Pancreas (tissue), 10 donors: ENCODE measurements at places on chromosomes 13 and 19. TPM values are rescaled to one million over a fixed set of nuclear protein-coding genes. Genes with fewer than 3 reads are reported as not detected.

DNA sequence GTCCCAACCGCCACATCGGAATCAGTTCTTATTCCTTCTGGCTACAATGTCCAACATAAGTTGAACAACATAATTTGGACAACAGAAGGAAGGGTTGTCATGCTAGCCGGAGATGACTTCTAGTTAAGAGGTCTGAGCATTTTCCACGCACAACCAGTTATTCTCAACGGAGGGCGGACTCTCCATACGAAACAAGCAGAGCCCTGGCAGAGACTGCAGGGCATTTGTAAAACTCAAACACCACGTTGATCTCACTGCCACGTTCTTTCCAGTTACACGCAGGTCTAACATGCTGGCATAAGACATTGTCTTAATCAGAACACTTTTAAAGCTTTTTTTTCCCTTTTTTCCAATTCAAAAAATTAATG lies 38.3 kb upstream of the DCUN1D2 start:
- H3K27me3 ChIP-seq, result no peaks in the 10 kb centered on the region
- no peaks in the 10 kb centered on the region for H3K36me3 ChIP-seq
- DNase-seq, result no peak
- H3K4me3 ChIP-seq, result no peak overlapping the region

DNA sequence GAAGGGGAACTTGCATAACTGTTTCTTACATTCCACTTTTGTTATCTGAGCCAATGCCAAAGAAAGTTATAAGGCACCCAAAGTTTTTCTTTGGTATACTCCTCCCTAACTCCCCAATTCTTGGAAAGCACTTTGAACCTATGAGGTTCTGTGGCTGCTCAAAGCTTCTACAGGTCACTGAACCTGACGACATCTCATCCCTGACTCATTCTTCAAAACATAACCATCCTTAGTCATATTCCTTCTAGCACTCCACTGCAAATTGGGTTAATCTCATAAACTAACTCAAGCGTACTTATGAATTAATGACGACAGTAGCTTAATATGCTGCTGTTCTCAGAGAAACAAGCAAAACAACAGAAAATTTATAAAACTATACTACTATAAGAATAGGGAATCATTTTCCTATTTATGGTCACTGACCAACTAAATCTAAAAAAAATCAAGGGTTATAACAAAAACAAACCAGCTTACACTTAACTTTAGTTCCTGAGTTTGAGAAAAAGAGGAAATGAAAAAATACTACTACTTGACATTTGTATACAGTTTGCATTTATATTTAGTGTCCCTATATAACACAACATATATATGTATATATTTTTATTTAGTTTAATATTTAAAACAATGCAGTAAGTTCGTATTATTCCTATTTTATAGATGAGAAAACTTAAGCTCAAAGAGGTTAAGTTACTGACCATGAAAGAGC lies 69.1 kb downstream of the CAB39L start:
- H3K4me1 ChIP-seq, result no peaks in the 10 kb centered on the region
- no peaks in the 10 kb centered on the region for H3K36me3 ChIP-seq
- no peak overlapping the region for H3K27ac ChIP-seq
- no peaks in the 10 kb centered on the region for H3K27me3 ChIP-seq
- H3K4me3 ChIP-seq, result no peak overlapping the region

GRCh38 chr13:93936901-93937300 lies 542.6 kb downstream of the DCT start:
- no peak for DNase-seq
- H3K4me1 ChIP-seq, result no peaks in the 10 kb centered on the region

DNA sequence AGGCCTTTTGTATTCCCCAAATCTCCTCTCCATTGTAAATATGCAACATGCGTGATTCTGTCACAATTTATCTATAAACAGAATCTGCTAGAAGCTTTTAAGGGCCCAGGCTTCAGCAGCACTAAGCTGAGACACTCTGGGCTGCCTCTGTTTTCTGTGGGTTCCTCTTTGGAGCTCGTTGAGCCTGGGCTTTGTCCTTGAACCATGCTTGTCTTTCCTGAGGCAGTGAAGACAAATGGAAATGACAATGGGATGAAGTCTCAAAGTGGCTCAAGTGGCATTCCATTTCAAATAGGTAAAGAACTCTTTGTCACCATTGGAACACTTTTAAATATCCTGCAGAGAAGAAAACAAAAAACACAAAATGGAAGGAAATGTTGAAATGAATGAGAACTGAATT lies 40.3 kb downstream of the RASL11A start:
- no peak overlapping the region for H3K4me3 ChIP-seq
- no peak overlapping the region for H3K27ac ChIP-seq
- no peak for DNase-seq
- no peaks in the 10 kb centered on the region for H3K4me1 ChIP-seq

DNA sequence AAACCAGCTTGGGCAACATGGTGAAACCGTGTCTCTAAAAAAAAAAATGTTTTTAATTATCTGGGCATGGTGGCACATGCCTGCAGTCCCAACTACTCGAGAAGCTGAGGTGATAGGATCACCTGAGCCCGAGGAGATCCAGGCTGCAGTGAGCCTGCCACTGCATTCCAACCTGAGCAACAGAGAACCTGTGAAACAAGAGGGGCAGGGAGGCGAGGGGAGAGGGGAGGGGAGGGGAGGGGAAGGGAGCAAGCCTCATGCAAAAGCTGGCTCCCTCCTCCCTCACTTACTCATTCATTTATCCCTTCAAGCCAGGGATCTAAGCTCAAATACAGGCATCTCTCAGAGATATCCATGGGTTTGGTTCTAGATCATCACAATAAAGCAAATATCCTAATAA lies 8.9 kb downstream of the ATP7B start:
- peaks cover 6% of the 10 kb centered on the region for H3K4me1 ChIP-seq
- H3K27ac ChIP-seq, result no peak overlapping the region
- no peaks in the 10 kb centered on the region for H3K27me3 ChIP-seq
- no peak for DNase-seq

DNA sequence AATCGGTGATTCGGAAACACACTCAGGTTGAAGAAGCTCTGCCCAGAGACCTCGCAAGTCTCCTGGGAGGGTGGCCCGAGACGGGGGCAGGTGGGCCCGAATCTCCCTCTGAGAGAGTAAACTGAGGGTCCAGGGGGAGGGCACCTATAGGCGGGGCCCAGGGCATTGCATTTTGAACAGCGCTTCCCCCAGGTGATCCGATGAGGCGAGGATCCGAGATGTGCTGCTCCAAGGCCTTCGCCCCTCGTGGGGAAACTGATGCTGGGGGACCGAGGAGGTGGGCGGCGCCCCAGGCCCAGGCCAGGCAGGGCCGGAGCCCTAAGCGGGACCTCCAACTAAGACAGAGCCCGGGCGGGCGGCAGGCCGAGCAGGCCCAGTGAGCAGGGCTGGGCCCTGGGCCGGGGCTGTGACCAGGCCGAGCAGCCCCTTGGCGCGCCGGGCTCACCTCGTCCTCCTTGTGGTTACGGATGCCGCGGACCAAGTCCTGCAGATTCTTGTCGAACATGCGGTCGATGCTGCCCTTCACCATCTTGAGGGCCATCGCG lies 500 bp downstream of the AP3D1 start:
- H3K27me3 ChIP-seq, result no peaks in the 10 kb centered on the region
- peak; percentile 67 for DNase-seq
- peak overlapping the region; percentile 99 for H3K4me3 ChIP-seq
- H3K4me1 ChIP-seq, result peaks cover 21% of the 10 kb centered on the region

- peak overlapping the region; percentile 64 for H3K27ac ChIP-seq
- H3K4me3 ChIP-seq, result peak overlapping the region; percentile 36
- no peaks in the 10 kb centered on the region for H3K4me1 ChIP-seq
- no peaks in the 10 kb centered on the region for H3K36me3 ChIP-seq
- DNase-seq, result peak; percentile 67
- no peaks in the 10 kb centered on the region for H3K27me3 ChIP-seq
These were observed 491 bp downstream of the ZNF525 start for GRCh38 chr19:53365899-53366493.

- no peaks in the 10 kb centered on the region for H3K27me3 ChIP-seq
- H3K4me1 ChIP-seq, result peaks cover 11% of the 10 kb centered on the region
- no peak for DNase-seq
- H3K36me3 ChIP-seq, result no peaks in the 10 kb centered on the region
- H3K4me3 ChIP-seq, result peak overlapping the region; percentile 47
These were observed 725 bp downstream of the PSMD8 start for GRCh38 chr19:38375098-38375493.

GRCh38 chr13:99418103-99418842 lies 83.0 kb upstream of the TM9SF2 start:
- no peak for DNase-seq
- H3K27me3 ChIP-seq, result no peaks in the 10 kb centered on the region
- H3K4me1 ChIP-seq, result no peaks in the 10 kb centered on the region
- no peak overlapping the region for H3K4me3 ChIP-seq
- no peaks in the 10 kb centered on the region for H3K36me3 ChIP-seq
- no peak overlapping the region for H3K27ac ChIP-seq

GRCh38 chr13:97879646-97880310 lies 73.7 kb upstream of the IPO5 start:
- H3K4me1 ChIP-seq, result no peaks in the 10 kb centered on the region
- H3K27ac ChIP-seq, result no peak overlapping the region
- H3K27me3 ChIP-seq, result no peaks in the 10 kb centered on the region
- no peak overlapping the region for H3K4me3 ChIP-seq

- H3K27ac ChIP-seq, result no peak overlapping the region
- H3K4me3 ChIP-seq, result no peak overlapping the region
- H3K4me1 ChIP-seq, result no peaks in the 10 kb centered on the region
- no peak for DNase-seq
- no peaks in the 10 kb centered on the region for H3K27me3 ChIP-seq
These were observed 159.1 kb downstream of the GPC5 start for GRCh38 chr13:91557328-91558090.

- no peak for DNase-seq
- H3K4me1 ChIP-seq, result no peaks in the 10 kb centered on the region
- H3K27ac ChIP-seq, result no peak overlapping the region
- no peaks in the 10 kb centered on the region for H3K36me3 ChIP-seq
These were observed 120.5 kb downstream of the SLC7A1 start for GRCh38 chr13:29474991-29475390.

DNA sequence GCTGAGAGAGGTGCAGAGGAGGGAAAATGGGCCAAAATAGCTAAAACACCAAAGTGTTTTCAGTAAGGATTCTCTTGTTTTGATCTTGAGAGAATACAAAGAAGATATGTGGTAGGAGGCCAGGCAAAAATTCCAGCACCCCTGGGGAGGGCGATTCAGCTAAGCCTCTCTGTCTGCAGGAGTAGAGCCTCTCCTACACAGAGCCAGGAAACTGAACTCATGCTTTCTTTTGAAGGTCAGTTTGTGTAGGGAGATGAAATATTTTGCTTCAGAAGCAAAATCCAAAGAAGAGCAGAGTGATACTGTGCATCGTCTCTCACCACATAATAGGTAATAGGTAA lies 565.0 kb downstream of the FGF9 start:
- no peak overlapping the region for H3K4me3 ChIP-seq
- no peak overlapping the region for H3K27ac ChIP-seq
- no peak for DNase-seq
- no peaks in the 10 kb centered on the region for H3K36me3 ChIP-seq
- H3K27me3 ChIP-seq, result no peaks in the 10 kb centered on the region
- H3K4me1 ChIP-seq, result no peaks in the 10 kb centered on the region

GRCh38 chr19:27777242-27777641 lies 1435.7 kb downstream of the UQCRFS1 start:
- no peaks in the 10 kb centered on the region for H3K36me3 ChIP-seq
- H3K4me3 ChIP-seq, result no peak overlapping the region
- H3K27ac ChIP-seq, result no peak overlapping the region
- H3K27me3 ChIP-seq, result no peaks in the 10 kb centered on the region
- H3K4me1 ChIP-seq, result no peaks in the 10 kb centered on the region
- no peak for DNase-seq

GRCh38 chr13:103066079-103066780 lies at the start of gene SLC10A2:
Gene SLC10A2, minus strand, starts transcription at chr13:103066417. Its CDS starts 168 bp downstream, at chr13:103066249.
- H3K4me3 ChIP-seq, result no peak within 1 kb of the TSS
- H3K4me1 ChIP-seq, result no peaks in the 10 kb centered on the region
- H3K27me3 ChIP-seq, result no peaks in the 10 kb centered on the region
- no peaks in the 10 kb centered on the region for H3K36me3 ChIP-seq
- no peak within 1 kb of the TSS for H3K27ac ChIP-seq

DNA sequence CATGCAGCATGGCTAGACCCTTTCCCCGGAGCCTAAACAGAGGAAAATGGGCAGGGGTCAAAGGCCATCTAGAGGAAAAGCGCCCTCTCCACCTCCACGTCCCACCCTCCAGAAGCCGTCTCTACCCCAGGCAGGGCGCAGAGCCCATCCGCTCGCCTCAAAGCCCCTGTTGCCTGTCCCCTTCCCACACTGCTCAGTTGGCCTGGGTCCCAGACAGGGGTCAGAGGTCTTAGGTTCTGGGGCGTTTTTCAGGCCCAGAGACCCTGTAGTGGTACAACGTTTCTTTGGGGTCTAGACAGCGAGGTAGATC lies 285 bp downstream of the TMEM143 start:
- no peaks in the 10 kb centered on the region for H3K36me3 ChIP-seq
- DNase-seq, result peak; percentile 53
- H3K4me3 ChIP-seq, result peak overlapping the region; percentile 18
- H3K4me1 ChIP-seq, result no peaks in the 10 kb centered on the region

DNA sequence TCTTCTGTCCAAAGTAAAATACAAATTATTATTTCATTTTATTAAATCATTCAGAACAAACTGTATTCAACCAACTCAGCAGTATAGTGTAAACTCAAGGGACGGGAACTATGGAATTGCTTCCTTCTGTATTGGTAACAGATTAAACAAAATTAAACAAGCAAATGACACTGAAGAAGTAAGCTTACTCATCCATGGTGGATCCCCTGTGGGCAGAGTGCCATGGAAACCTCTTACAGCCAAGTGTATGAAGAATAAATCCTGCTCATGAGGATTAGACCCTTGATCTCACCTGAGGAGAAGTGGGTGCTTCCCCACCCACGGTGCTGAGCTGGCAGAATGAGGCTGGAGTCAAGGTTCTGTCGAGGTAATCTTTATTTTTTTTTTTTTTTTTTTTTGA lies 18.0 kb upstream of the RFXAP start:
- no peaks in the 10 kb centered on the region for H3K4me1 ChIP-seq
- no peaks in the 10 kb centered on the region for H3K27me3 ChIP-seq
- no peak overlapping the region for H3K27ac ChIP-seq

The DIS3 gene
- total RNA-seq, result 12.2 TPM

The LILRA5 gene
- total RNA-seq, result 0.20 TPM

The ZNF284 gene
- total RNA-seq, result 0.47 TPM

The ATCAY gene
- 0.19 TPM for total RNA-seq

The SMAD9 gene
- total RNA-seq, result 0.32 TPM

The LINGO3 gene
- not detected for total RNA-seq

The ZSCAN5B gene
- total RNA-seq, result not detected

The FCER2 gene
- total RNA-seq, result not detected
